GM13976 (cell line): ENCODE measurements at places on chromosomes 4 and X.

GRCh38 chrX:86604607-86605006 lies 456.4 kb downstream of the DACH2 start:
- DNase-seq, result peak; percentile 1

DNA sequence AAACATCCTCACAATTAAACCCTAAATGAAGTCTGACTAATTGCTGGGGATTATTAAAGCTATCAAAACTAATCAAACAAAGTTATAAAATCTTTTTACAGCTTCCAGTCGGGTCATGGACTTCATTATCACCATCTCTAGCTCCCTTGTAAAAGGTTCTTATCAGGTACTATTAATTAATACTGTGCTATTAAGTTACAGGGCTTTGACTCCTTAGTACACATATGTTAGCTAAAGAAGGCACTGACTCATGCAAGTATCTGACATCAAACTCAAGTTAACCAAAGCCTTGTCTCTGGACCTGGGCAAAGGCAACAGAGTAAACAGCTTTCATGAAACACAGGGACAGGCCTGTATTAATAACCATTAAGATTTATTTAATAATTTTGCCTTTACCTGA lies 7.9 kb upstream of the ADH4 start:
- no peak for DNase-seq

- DNase-seq, result no peak
Observed at GRCh38 chr4:78119698-78120097, 62.6 kb downstream of the FRAS1 start.

GRCh38 chrX:78747971-78748370 lies 451 bp downstream of the LPAR4 start:
- no peak for DNase-seq

GRCh38 chr4:82851885-82852750 lies 38.8 kb downstream of the SEC31A start:
- DNase-seq, result peak; percentile 15

DNA sequence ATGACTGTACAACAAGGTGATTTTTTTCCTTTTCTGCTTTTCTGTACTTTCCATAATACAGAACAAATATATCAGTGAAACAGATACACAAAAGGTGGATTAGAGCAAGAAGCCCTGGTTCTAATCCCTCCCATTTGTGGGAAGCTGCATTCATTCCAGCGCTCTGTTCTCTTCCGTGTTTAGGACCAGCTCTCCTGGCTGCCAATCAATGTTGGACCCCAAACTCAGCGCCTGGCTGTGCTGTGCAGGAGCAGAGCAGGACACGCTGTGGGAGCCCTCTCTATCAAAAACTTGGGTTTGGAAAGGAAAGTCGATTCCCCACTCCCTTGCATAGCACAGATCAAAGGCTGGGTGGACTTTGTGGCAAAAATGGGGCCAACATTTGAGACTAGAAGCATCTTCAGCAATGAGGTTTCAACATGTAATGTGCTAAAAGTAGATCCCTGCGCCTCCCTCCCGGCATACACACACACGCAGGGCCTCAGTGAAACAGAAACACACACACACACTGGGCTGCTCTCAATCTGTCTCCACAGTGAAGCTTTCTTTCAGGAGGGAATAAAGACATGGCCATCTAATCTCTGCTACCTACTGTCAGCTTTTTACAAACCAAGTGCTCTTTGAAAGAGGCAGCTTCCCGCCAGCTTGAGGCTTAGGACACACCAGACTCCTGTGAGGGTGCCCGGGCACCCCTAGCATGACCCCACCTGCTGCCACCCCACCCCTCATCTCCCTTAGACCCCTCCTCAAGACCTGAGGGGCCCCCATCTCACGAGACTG lies 12.2 kb downstream of the WDR1 start:
- peak; percentile 71 for DNase-seq

DNA sequence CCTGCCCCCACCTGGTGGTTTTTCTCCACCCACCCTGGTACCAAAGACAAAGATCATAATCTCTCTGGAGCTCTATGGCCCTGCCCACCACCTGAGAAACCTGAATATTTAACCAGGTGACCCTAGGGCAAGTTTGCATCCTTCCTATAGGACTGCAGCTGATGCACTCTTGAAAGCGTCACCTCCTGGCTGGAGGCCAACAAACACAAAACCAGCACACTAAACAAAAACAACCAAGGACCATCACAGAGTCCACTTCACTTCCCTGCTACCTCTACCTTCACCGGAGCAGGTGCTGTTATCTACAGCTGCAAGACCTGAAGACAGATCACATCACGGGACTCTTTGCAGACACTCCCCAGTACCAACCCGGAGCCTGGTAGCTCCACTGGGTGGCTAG lies 296.7 kb upstream of the FGF13 start:
- no peak for DNase-seq

- no peak for DNase-seq
Observed at GRCh38 chrX:70079870-70080269, 17.6 kb downstream of the OTUD6A start.

- no peak for DNase-seq
Observed at GRCh38 chr4:6290769-6291547, 21.3 kb downstream of the WFS1 start.

- no peak for DNase-seq
Observed at GRCh38 chr4:178553201-178553600, 1111.0 kb upstream of the AGA start.

DNA sequence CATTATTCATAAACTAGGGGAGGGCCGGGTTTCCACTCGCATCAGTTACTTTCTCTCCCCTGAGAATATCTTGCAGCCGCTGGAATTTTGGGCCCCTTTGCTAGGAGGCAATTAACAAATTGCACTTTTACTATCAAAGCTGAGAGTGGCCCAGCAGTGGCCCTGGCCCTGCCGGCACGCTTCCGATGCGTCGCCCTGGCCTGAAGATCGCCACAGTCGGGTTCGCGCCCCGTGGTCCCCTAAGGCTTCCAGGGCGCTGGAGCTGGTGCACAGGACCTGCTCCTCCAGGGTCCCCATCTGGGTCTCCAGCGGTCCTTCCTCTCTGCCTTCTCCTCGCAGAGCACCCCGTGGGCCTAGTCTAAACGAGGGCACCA lies 486 bp upstream of the CWH43 start:
- DNase-seq, result no peak

DNA sequence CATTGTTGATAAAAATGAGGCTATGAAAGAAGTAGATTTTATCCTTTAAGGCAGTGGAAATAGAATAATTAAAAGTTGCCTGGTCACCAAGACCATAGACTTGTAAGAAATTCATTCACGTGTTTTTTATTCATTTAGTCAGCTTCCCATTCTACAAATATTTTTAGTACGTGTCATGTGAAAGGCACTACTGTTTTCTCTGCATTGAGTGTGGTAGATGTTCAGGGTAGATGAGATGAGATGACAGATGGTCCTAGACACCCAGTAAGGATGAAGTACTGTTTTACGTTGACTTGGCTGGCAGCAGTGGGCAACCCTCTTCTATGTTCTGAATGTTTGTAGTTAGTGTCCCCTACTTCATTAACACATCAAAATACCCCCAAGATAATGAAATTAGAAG lies 228.1 kb downstream of the ARHGAP24 start:
- no peak for DNase-seq

DNA sequence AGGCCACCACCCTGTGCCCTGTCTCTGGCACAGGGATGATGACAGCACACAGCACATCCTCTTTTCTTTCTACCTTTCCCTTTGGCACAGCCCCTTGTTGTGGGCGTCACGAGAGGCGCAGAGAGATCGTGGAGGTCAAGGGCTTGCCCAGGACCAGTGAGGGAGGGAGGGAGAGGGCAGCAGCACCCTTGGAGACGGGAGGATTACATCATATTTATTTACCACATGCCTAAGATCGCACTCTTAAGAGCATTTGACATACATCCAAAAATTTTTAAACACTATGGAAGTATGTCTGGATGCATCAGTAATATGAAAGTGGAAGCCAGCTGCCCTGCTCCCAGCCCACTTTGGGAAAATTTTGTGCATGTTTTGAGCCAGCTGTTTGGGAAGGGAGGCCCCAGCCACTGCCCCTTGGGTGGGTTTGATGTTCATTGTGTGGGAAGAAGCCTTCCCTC lies 12.7 kb downstream of the WFS1 start:
- no peak for DNase-seq

DNA sequence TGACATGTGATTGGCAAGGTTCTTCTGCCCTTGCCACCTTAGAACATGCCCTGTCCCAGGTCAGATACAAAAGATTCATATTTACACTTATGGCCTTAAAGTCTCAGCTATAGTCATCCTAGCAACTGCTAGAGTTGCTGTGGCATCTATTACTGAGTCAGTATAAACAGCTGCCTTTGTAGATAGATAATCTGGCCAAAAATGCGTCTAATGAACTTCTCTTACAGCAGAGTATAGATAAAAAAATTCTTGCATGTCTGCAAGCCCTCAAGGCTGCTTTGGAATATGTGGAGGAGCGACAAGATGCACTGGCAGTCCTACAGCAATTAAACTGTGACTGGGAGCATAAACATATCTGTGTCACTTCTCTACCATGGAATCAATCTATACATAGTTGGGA lies 1209.7 kb upstream of the PABPC4L start:
- DNase-seq, result no peak

- no peak for DNase-seq
Observed at GRCh38 chr4:25065932-25066590, 35.3 kb upstream of the LGI2 start.

DNA sequence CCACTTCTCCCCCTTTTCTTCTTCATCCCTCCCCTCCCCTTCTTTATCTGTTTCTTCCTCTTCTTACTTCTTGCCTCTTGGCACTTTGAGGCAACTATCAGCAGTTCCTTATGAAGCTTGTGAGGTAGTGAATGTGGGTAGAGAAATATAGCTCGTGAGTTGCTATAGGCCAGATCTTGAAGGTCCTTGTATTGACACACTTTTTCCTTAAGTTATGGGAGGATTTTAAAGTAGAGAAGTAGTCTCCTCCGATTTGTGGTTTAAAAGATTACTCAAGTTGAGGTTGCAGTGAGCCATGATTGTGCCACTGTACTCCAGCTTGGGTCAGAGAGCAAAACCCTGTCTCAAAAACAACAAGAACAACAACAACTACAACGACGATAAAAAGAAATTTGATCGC lies 3.4 kb upstream of the RRAGB start:
- DNase-seq, result no peak

GRCh38 chrX:10534611-10535010 lies 85.8 kb downstream of the MID1 start:
- DNase-seq, result no peak

GRCh38 chr4:113881256-113881655 lies 98.2 kb downstream of the ARSJ start:
- DNase-seq, result no peak

DNA sequence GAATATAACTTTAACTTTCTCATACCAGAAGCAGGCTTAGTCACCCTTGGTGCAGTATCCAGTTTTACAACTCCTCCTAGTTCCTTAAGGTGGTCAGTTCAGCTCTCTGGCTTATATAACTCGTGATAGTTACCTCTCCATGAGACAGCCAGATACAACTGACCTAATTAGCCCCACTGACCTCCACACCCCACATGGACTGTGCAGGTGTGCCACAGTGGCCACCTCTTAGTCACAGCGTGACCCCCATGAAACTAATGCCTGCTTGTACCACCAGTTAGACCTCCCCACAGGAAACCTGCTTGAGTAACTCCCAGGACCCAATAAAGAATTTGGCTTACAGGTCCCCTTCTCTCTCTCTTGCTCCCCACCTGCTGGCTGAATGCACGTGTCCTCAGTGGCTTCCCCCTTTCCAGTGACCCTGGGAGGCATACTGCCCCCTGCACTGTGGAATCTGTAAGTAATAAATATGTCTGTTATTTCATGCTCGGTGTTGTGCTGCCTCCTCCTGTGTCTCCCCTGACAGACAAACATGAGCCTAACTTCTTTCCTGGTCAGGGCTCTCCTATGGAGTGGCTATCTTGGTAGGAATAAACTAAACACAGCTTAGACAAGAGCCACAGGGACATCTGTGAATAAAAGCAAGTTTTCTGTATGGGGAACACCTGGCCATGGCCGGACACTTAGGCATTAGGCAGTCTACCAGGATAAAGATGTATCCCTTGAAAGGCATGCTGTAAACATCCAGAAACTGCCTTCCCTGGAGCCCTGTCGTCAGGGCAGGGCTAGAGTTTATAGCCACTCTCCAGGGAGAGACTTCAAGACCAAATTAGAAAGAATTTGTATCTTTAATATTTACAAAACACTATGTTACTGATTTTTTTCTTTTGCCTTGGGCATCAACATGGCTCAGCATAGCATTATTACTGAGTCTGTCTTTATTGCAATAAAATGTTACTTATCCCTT lies 209.7 kb upstream of the BOD1L1 start:
- DNase-seq, result no peak

- DNase-seq, result no peak
Observed at GRCh38 chr4:113347245-113347644, 297.8 kb downstream of the ANK2 start.

DNA sequence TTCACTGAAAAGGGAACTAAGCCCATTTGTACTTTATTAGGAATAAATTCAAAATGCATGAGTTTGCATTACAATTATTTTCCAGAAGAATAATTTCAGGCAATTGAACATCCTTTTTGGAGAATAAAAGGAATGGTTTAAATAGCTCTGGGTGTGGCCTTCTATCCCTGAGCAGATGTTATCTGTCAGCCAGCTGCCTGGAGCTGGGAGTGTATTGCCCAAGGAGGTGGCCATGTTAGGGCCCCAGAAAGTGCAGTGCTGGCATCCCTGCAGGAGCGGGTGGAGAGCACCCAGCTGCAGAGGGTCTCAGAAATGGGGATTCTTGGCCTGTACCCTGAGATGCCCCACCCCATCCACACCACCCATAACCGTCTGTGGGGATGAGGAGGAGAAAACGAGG lies 21.6 kb upstream of the VEGFD start:
- DNase-seq, result no peak

- no peak for DNase-seq
Observed at GRCh38 chrX:122517786-122518185, 666.3 kb upstream of the GRIA3 start.

GRCh38 chrX:50068893-50069292 lies 131.9 kb downstream of the AKAP4 start:
- no peak for DNase-seq

DNA sequence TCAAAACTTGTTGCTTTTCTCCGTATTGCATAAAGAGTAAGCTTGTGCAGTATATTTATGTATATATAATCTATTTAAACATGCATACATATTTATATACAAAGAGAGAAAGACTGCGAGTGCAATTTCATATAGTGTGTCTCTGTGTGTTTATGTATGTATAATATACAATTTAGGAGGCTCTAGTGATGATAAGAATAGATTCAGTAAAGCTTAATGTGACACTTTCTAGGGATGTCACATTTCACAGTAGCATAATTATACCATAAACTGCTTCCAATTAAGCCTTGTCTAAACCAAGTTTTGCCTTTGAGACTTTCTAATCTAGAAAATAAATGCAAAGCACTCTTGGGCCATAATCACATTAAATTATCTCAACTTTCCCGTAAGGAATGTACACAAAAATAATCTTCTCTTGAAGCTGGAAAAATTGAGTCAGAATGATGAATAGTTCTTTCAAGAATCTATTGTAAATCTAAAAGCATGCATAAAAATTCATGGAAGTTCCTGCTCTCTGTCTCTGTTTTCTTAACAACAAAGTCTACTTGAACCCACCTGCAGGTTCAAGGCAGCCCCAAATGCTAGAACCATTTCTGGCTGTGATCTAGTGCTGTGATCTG lies 114.1 kb upstream of the NPY2R start:
- DNase-seq, result no peak

DNA sequence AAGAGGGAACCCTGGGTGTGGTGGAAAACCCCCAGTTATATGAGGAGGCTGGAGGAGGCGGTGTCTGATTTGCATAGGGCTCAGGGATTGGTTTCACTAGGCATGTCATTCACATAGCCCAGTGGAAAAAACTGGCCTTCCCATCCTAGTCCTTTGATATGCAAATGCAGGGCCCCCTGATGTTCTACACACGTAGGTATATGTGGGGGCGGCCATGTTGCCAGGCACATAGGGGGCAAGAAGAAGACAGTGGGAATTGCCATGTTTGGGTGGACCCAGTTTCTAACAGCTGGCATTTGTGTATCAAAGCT lies 34.0 kb upstream of the ENPP6 start:
- DNase-seq, result no peak
